ENCODE measurements at places on chromosomes 5 and 9.

DNA sequence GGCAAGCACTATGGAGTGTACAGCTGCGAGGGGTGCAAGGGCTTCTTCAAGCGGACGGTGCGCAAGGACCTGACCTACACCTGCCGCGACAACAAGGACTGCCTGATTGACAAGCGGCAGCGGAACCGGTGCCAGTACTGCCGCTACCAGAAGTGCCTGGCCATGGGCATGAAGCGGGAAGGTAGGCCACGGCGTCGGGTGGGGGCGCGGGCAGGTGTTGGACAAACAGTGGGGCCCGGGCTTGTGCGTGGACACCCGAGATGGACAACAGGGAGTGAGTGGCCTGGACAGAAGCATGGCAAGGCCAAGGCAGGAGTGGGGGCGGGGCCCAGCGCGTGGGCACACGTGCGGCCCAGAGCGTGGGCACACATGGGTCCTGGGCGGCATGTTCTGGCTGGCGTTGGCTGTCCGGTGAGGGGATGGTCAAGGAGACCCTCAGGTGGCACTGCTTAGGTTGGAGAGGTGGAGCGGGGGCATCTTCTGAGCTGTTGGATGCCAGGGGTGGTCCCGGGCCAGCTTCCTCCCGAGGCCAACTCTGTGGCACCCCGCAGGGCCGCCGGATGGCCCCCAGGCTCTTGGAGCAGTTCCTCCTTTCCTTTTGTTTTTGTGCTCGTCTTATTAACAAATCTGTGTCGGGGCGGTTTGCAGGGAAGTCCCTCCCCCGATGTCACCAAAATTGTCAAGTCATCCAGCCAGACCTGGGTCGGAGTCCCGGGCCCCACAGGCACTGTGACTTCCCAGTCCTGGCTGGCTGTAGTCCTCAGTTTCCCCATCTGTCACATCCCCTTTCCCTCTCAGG, 82.9 kb downstream of the RXRA start:
- no peak for DNase-seq

DNA sequence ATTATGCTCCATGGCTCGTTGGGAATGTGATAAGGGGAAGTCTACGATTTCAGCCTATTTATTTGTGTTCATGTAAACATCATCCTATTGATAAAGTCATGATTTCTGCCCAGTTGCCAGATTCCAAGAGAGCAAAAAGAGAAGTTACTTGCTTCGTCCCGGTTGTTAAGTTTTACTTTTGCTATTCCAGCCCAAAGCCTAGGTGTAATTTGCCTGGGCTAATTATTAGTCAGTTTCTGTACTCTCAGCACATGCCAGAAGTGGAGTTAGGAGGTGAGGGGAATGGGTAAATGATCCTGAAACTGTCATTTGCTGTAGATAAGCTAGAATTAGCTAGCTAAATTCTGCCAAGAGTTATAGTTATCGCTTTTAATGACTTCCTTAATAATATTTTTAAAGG, 4.5 kb upstream of the ANKH start:
- DNase-seq: no peak

- no peak for DNase-seq
Observed at GRCh38 chr9:6014670-6015270, 654 bp downstream of the RANBP6 start.

DNA sequence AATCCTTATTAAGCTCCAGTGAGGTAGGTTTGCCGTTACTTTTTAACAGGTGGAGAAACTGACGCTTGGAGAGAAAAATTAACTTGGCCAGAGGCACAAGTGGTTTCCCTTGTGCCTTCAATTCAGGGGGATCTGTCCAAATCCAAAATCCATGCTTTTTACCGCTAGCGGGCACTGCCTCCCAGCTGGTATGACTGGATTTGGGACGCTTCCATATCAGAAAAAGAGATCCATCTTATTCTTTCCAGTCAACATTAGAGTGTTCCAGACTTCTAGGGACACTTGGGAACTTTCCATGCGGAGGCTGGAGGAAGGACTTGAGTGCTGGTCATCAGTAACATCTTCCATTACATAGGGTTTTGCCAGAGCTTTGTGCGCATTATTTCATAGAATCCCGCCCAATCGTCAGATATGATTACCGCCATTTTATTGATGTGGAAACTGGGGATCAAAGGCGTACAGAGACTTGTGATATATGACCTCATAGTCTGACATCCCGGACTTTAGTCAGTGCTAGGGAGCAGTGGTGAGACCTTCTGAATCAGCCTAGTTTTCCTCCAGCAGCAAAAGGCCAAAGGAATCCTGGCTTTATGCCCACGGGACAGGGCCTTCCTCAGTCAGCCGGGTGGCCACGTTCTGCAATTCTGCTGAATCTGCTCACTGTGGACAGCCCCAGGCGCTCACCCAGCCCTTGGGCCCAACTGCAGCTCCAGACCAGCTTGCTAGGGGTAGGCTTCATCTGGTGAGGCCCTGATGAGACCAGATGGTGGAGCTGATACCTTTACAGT, 1.1 kb upstream of the GNPDA1 start:
- DNase-seq: no peak

DNA sequence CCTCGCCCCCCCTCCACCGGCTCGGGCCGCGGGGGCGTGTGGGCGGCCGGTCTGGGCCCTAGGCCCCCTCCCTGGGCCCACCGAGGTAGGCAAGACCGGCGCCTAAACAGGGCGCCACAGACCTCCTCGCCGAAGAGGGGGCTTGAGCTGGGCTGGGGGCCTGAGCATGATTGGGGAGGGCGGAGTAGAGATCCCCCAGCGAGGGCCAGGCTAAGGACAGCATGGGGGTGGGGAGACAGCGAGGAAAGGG, 108.9 kb downstream of the PSD2 start:
- DNase-seq: no peak

GRCh38 chr5:59807806-59808205, 85.7 kb downstream of the PDE4D start:
- DNase-seq: no peak

DNA sequence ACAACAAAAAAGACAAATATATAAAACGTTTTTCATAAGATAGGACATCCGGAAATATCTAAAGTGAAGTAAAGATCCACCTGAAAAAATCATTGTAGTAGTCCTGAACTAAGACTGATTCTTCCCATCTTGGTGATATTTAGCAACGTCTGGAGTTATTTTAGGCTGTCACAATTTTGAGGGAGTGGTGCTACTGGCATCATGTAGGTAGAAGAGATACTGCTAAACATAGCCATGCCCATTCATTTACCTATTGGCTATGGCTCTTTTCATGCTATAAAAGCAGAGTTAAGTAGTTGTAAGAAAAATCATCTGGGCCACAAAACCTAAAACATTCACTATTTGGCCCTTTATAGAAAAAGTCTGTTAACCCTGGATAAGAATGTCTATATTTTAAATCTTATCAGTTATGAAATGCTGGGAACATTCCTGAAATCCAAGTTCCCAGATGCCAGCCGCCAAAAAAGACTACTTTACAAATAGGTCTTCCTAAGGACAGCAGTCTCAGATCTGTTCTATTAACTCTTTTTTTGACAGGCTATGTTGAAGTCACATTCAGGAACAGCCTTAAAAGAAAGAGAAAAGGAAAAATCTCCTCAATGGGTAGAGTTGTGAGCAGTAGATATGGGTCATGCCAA, 27.0 kb downstream of the RAPGEF6 start:
- no peak for DNase-seq

DNA sequence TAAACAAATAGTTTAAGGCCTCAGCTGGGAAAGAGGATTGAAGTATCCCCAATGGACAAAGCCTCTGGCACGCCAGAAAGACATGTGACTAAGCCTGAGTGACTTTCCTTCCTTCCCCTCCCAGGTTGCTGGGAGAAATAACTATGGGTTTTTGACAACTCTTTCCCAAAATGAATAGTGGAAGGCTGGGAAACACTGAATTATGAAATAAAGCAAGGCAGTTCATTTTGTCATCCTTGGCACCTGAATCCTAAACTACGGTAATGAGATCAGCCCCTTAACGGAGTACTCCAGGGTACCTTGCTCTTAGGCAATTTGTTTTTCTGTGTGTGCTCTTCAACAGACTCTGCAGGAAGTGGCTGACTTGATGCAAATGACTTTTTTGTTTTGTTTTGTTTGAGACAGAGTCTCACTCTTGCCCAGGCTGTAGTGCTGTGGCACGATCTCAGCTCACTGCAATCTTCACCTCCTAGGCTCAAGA, 75.2 kb downstream of the LMNB1 start:
- no peak for DNase-seq

DNA sequence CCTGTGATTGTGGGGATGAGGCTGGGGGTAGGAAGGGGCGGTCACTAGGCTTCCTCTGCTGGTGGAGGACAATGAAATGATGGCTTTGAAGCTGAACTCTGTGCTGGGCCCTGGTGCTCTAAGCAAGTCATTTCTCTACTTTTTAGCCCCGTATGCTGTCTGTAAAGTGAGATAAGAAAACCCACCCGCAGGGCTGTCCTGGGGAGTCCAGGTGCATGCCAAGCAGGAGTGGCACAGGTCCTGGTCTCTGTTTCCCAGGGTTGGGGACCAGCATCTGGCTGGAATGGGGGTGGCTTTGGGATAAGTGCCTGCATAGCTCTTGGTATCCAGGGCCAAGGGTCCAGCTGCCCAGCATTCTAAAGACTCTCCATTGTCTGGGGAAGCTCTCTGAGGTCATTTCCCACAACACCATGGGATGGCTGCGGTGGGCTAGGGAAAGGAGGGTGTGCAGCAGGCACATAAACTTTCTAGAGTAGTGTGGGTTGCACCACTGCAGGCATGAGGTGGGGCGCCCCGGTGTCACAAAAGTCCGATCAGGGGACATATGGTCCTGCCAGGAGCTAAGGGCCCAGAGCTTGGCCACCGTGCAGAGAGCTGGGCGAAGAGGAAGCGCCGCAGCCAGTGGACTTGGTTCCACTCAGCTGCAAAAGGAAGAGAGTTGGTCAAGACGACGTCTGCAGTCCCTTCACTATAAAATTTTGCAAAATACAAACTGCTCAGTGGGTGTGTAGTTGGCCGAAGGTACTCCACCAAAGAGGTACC, 25.6 kb upstream of the GTF3C5 start:
- no peak for DNase-seq
